A375 (cell line): ENCODE measurements at places on chromosomes 7 and 10. TPM values are rescaled to one million over a fixed set of nuclear protein-coding genes. Genes with fewer than 3 reads are reported as not detected.

The USP6NL gene
- total RNA-seq = 13.2 and 13.8 TPM in 2 replicates

The CDK1 gene
- 64.7 and 69.5 TPM in 2 replicates for total RNA-seq

The AKR1C4 gene
- not detected in 2 replicates for total RNA-seq

The ANXA8L1 gene
- total RNA-seq = 0.13 TPM in 1 of 2 replicates, not detected in the other

The MBLAC1 gene
- total RNA-seq = 4.8 and 6.3 TPM in 2 replicates

The SEMA3D gene
- 3.9 and 4.7 TPM in 2 replicates for total RNA-seq

The ASB10 gene
- total RNA-seq = not detected in 2 replicates

The RET gene
- total RNA-seq = not detected in 2 replicates

The C7orf57 gene
- 0.08 and 0.32 TPM in 2 replicates for total RNA-seq

The CFTR gene
- not detected in 2 replicates for total RNA-seq

The STEAP2 gene
- total RNA-seq = 0.64 and 2.5 TPM in 2 replicates

The LRIT2 gene
- total RNA-seq = not detected in 2 replicates

The GRID1 gene
- 0.03 and 0.04 TPM in 2 replicates for total RNA-seq

The C10orf105 gene
- not detected in 2 replicates for total RNA-seq

The PRF1 gene
- not detected in 2 replicates for total RNA-seq

The PAPSS2 gene
- 18.9 and 19.0 TPM in 2 replicates for total RNA-seq

The TFPI2 gene
- 19.6 and 22.3 TPM in 2 replicates for total RNA-seq

The RBM33 gene
- 34.2 and 43.9 TPM in 2 replicates for total RNA-seq

The NME8 gene
- total RNA-seq = not detected in 2 replicates

The BUB3 gene
- 250 and 295 TPM in 2 replicates for total RNA-seq

The RNF133 gene
- total RNA-seq = 0.29 and 0.49 TPM in 2 replicates

The HOXA10 gene
- 14.8 and 16.1 TPM in 2 replicates for total RNA-seq

The OR6V1 gene
- not detected in 2 replicates for total RNA-seq

The HACD1 gene
- total RNA-seq = 17.4 and 22.0 TPM in 2 replicates

The ANKRD61 gene
- total RNA-seq = 0.19 TPM in 1 of 2 replicates, not detected in the other

The DENND2A gene
- 6.4 and 8.3 TPM in 2 replicates for total RNA-seq
